IPS DF 6.9 (cell line): ENCODE measurements at places on chromosomes 2 and 18.

DNA sequence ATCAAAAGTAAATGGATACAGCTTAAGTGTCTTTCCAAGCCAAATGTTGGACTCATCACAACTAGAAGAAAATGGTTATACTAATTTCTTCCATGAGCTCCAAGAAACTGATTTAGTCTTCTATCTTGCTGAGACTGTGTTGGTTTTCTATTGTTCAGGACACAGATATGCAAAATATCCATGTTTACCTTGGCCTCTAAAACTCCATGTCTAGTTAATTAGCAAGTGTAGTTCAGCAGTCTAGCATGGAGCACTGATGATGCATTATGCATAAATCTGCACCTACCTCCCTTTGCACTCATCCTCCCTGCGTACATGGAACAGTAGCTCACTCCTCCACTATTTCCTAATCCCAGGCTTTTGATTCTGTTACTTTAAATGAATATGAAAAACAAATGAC lies 731.4 kb upstream of the CHAC2 start:
- DNase-seq = no peak

- no peak for DNase-seq
Measured at GRCh38 chr2:235934059-235934773, 234.0 kb downstream of the GBX2 start.

- DNase-seq = no peak
Measured at GRCh38 chr2:98759827-98760625, 29.1 kb upstream of the MGAT4A start.

- peak; percentile 39 for DNase-seq
Measured at GRCh38 chr18:54828281-54828881, at the start of gene RAB27B. Gene RAB27B (plus strand): TSS chr18:54828477. CDS start chr18:54877586, 49,109 bp downstream.

- no peak for DNase-seq
Measured at GRCh38 chr2:71995067-71995665, 152.5 kb downstream of the CYP26B1 start.

DNA sequence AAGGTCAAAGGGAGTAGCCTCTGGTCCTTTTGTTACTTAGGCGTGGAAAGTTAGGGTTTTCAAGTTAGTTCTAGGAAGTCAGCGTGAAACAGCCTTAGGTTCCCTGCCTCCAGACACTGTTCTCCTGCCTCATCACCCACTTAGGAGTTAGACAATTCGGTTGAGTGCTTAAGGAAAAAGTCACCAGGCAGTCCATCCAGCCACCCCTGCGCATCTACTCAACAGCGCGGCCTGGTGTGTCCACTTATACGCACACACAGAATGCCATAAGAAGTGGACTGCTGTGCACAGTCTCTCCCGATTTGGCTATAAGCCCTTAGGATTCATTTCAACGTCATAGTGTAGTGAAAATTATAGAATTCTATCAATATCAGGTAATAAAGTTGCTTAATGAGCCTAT lies 470.8 kb upstream of the TNP1 start:
- no peak for DNase-seq
